ENCODE measurements at places on chromosomes 5 and 9. TPM values are rescaled to one million over a fixed set of nuclear protein-coding genes. Genes with fewer than 3 reads are reported as not detected.

DNA sequence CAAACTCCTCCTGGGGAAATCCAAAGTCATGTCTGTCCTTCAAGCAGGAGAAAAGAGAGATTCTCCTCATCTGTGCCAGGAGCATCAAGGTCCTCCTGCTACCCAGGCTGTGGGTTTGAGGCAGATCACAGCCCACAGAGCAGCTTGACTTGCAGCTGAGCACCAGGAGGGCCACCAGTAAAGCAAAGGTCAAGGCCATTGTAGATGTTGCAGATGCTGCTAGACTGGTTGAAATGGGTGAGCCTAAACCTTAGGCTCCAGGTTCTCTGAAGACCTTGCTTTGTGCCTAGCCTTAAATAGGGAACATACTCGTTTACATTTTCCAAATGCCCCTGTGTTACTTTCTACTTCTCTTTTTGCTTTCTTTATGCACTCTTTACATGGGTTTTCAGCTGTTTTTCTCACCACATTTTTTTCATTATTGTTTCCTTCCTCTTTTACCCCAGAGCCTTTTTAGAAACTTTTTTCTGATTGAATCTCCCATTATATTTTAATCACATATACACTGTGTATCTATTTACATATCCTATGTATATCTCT, at the start of gene IFNA2:
Gene IFNA2 (minus strand): TSS at position 268 of the 540 bp plus-strand sequence. CDS start 69 bp downstream, at position 199.
- H3K36me3 ChIP-seq: no peaks in the 10 kb centered on the region
- H3K27me3 ChIP-seq: peaks cover 31% of the 10 kb centered on the region

DNA sequence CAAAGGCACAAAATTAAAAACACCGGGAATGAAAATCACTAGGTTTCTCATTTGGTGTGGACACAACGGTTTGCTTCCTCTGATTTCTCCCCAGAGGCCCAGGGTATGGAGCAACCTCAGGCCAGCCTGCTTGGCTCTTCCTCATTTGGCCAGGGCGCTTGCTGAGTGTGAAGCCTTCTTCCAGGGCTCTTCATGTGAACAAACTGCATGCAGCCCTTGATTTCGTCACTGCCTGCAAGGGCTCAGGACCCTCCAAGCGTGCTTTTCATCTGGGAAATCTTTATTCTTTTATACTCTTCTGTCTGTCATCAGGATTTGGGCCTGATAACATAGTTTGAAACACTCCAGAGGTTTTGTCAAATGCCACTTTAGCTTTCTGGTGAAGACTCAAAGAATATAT, 122.6 kb upstream of the KLF4 start:
- no peak overlapping the region for H3K27ac ChIP-seq
- H3K36me3 ChIP-seq: no peaks in the 10 kb centered on the region
- H3K27me3 ChIP-seq: peaks cover 2% of the 10 kb centered on the region
- no peaks in the 10 kb centered on the region for H3K4me1 ChIP-seq
- no peak overlapping the region for H3K4me3 ChIP-seq

GRCh38 chr9:108643731-108644510, 211.9 kb downstream of the ACTL7B start:
- H3K4me1 ChIP-seq: no peaks in the 10 kb centered on the region
- no peak for DNase-seq
- peaks cover 5% of the 10 kb centered on the region for H3K27me3 ChIP-seq
- no peaks in the 10 kb centered on the region for H3K36me3 ChIP-seq

The GMCL2 gene
- not detected for total RNA-seq

The ANKRD33B gene
- total RNA-seq: 10.9 TPM
